Adipocyte (in vitro differentiated cells): ENCODE measurements at places on chromosomes 3 and 15.

DNA sequence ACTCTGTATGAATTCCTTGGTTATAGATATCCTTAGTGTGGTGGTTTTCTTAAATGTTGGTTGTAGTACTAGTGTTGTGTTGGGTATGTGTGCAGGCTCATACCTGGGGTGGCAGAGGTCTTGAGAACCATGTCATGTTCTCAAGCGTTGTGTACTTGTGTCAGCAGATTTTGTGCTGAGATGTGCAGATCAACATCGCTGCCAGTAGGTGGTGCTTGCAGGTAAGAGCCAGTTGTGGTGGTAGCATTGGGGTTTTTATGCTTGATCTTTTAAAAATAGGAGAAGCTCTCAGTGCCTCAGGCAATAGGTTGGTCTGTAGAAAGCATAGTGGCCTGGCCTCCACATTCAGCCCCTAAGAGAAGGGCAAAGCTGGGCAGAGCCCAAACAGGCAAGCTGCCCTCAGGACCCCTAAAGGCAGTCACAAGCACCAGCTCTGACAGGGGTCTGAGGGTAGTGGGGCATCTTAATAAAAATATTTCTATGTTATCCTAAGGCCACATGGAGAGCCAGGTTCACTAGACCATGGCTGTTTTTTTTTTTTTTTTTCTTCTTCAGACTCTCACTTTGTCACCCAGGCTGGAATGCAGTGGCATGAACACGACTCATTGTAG, 164.0 kb downstream of the IL20RB start:
- DNase-seq: peak; percentile 40

DNA sequence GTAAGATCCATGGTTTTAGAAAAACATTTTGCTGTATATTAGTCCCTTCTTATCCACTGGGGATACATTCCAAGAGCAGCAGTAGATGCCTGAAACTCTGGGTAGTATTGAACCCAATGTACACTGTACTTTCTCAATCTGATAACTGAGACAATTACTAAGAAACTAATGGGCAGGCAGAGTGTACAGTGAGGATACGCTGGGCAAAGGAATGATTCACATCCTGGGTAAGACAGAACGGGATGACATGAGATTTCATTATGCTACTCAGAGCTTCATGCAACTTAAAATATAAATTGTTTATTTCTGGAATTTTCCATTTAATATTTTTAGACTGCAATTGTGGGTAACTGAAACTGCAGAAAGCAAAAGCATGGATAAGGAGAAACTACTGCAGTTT, 46.2 kb upstream of the TEX55 start:
- no peak for DNase-seq

- DNase-seq: peak; percentile 83
Observed at GRCh38 chr3:15405448-15406050, 21.8 kb downstream of the METTL6 start.

- no peak for DNase-seq
Observed at GRCh38 chr3:54969652-54970051, 41.8 kb upstream of the LRTM1 start.

DNA sequence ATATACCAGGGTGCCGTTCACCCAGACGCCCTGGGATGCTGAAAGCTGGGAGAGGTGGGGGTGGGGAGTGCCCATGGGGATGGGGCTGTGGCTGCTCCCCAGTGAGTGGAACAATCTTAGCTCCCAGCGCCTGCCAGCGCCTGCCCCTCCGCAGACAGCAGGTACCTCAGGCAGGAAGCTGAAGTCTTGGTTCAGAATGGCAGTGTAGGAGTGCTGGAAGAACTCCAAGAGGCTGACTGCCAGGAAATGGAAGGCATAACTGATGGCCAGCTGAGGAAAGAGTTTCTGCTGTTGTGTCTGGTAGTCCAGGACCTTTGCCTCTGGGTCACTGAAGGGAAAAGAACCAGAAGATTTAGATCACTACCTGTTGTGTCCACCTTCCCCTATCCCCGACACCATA, 8.4 kb downstream of the ACOX2 start:
- DNase-seq: peak; percentile 29

GRCh38 chr3:40044487-40044886, 235.1 kb downstream of the MYRIP start:
- peak; percentile 76 for DNase-seq

- no peak for DNase-seq
Observed at GRCh38 chr3:113450911-113451310, 9.6 kb upstream of the CFAP44 start.

DNA sequence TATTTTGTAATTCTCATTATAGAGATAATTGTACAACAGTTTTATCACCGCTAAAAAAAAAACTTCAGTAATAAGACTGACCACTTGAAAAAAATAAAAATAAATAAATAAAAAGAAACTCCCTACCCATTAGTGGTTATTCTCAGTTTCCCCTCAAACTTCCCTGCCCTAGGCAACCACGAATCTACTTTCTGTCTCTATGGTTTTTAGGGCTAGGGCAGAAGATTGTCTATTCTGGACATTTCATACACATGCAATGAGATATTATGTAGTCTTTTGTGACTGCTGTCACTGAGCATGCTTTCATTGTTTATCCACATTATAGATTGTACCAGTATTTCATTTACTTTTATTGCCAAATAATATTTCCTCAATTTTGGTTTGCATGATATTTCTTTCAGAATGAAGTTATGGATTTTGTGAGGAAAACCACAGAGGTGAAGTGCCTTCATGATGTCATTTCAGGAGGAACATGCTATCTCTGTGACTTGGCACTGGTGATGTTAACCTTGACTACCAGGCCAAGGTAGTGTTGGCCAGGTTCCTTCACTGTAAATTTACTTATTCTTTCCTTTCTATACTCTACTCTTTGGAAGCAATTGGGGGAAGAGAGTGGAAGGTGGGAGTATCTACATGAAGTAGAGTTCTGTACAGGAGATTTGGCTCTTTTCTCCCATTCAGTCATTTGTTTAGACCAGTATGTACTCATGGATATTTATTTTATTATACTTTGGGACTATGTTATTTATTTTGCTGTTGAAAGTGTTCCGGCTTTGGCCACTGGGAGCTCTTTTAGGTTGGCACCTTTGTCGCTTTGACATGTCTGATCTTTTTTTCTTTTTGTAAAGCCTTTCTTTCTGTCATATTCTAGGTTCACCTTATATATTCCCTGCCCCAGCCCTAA, 86.3 kb downstream of the GMPS start:
- no peak for DNase-seq

DNA sequence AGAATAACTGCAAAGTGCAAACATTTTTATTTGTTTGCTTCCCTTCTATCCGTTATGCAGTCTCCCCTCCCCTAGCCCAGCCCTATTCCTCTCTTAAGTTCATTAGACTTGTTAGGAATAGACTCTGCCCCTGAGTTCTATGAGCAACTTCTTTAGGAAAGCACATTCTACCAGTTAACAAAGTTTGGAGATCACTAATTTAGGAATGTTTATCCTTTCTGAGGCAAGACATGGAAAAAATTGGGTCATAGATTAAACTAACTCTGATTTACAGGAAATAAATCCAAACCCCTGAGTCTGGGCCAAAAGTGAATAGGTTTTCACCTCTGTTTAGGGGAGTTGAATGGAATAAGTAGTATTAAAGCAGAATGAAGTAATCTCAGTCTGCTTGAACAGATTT, 34.4 kb downstream of the C3orf80 start:
- DNase-seq: peak; percentile 52

GRCh38 chr3:42490243-42490642, 12.2 kb upstream of the VIPR1 start:
- DNase-seq: no peak

GRCh38 chr3:43411429-43411828, 125.1 kb downstream of the SNRK start:
- DNase-seq: peak; percentile 31

GRCh38 chr15:67746022-67746421, 79.3 kb upstream of the SKOR1 start:
- DNase-seq: peak; percentile 86

DNA sequence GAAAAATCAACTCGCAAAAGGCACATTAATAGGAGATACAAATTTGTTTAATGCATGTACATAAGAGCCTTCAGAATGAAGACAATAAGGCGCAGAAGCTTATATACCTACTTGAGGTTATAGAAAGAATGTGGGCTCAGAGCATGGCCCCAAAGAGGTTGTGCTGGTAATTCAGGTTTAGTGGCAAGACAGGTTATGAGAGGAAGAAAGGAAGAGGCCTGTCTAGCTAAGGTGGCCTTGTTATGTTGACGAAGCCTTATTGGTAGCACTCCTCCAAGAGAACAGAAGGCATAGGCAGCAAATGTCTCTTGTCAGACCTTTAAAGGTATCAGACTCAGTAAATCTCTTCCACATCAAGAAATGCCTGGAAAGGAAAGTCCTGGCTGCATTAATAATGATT, 290.8 kb downstream of the MCTP2 start:
- DNase-seq: no peak

- peak; percentile 42 for DNase-seq
Observed at GRCh38 chr3:28951772-28952556, 328.9 kb upstream of the RBMS3 start.

DNA sequence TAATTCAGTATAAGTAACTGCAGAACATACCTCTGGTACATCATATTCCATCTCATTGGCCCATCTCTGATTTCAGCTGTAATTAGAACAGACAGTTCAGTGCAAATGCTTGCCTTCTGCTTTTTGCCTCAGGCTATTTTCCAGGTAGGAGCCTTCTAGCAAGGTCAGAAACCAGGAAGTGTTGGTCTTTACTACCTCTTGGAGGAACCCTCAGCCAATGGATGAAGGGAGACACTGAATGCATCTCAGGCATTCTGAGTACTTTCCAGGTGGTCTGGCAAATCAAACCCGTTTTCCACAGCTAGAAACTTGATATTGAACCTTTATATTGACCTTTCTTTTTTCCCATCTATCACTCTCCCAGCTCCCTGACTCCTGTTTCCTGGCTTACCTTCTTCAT, 348.5 kb upstream of the SOX2 start:
- DNase-seq: no peak

GRCh38 chr3:147418808-147419701, 9.9 kb downstream of the ZIC1 start:
- DNase-seq: peak; percentile 52

- no peak for DNase-seq
Observed at GRCh38 chr3:173653781-173654180, 256.2 kb downstream of the NLGN1 start.

- DNase-seq: no peak
Observed at GRCh38 chr3:89859757-89860156, 752.3 kb downstream of the EPHA3 start.
